ENCODE measurements at places on chromosomes 2 and 18. TPM values are rescaled to one million over a fixed set of nuclear protein-coding genes. Genes with fewer than 3 reads are reported as not detected.

Gene MALL
- 248 TPM for total RNA-seq

Gene APOB
- total RNA-seq = 0.20 TPM

Gene REL
- 19.8 TPM for total RNA-seq

Gene CIDEA
- total RNA-seq = 0.80 TPM

Gene IL36RN
- 64.1 TPM for total RNA-seq

Gene VIL1
- total RNA-seq = not detected

Gene KCNF1
- not detected for total RNA-seq

Gene ACMSD
- total RNA-seq = not detected

Gene AQP12B
- not detected for total RNA-seq

Gene IL36A
- 167 TPM for total RNA-seq

Gene MTA3
- 44.4 TPM for total RNA-seq

Gene FAP
- 1.3 TPM for total RNA-seq

Gene ACTG2
- 40.8 TPM for total RNA-seq

Gene B4GALT6
- total RNA-seq = 2.9 TPM

Gene SCN1A
- total RNA-seq = not detected

Gene UGT1A8
- total RNA-seq = 0.16 TPM

Gene DOCK10
- total RNA-seq = 6.7 TPM

Gene FNDC4
- total RNA-seq = 8.5 TPM

Gene LOXL3
- 0.52 TPM for total RNA-seq

Gene DSC2
- 434 TPM for total RNA-seq

Gene CYP27C1
- total RNA-seq = 1.8 TPM

Gene DTYMK
- 32.4 TPM for total RNA-seq

Measured in esophagus mucosa (tissue), 1 donor.